Mesothelial cell of epicardium (in vitro differentiated cells): ENCODE measurements at places on chromosomes 1 and 21.

GRCh38 chr1:143660354-143660941, 311.3 kb downstream of the FAM72C start:
- H3K27me3 ChIP-seq, result no peaks in the 10 kb centered on the region
- no peak overlapping the region for H3K27ac ChIP-seq
- H3K36me3 ChIP-seq, result peaks cover 6% of the 10 kb centered on the region
- no peaks in the 10 kb centered on the region for H3K4me1 ChIP-seq
- no peak overlapping the region for H3K4me3 ChIP-seq

GRCh38 chr1:225652729-225653462, at the start of gene ENAH:
Gene ENAH, minus strand, starts transcription at chr1:225653123. Its CDS starts 433 bp downstream, at chr1:225652690.
- H3K36me3 ChIP-seq, result no peaks in the 10 kb centered on the region
- H3K4me1 ChIP-seq, result peaks cover 60% of the 10 kb centered on the region
- peak; percentile 81 for DNase-seq
- peak within 1 kb of the TSS; percentile 99 for H3K4me3 ChIP-seq

DNA sequence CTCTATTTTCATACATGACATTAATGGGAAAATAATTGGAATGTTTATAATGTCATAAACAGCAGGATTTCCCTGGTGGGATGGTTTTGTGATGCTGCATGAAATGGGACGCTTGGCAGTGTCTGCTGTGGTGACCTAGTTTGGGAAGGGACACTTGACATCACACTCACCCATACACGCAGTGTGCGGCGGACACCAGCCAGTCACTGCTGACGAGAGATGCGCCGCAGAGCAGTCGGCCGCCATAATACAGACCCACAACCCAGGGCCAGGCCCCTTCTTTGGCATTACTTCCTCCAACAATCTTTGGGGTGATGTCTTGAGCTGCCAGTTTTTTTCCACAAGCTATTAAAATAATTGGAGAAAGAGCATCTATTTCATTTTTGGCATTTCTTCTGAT, 49.5 kb downstream of the CHODL start:
- H3K4me1 ChIP-seq, result peaks cover 2% of the 10 kb centered on the region
- no peak for DNase-seq
- H3K27me3 ChIP-seq, result peaks cover 13% of the 10 kb centered on the region
- H3K4me3 ChIP-seq, result no peak overlapping the region
- no peak overlapping the region for H3K27ac ChIP-seq

- H3K4me3 ChIP-seq, result no peak overlapping the region
- H3K27me3 ChIP-seq, result no peaks in the 10 kb centered on the region
- DNase-seq, result no peak
- H3K36me3 ChIP-seq, result peaks cover 2% of the 10 kb centered on the region
- H3K27ac ChIP-seq, result peak overlapping the region; percentile 47
These were observed 1.9 kb downstream of the TTF2 start for GRCh38 chr1:117061986-117062415.

- DNase-seq, result no peak
- H3K27ac ChIP-seq, result no peak overlapping the region
- H3K27me3 ChIP-seq, result no peaks in the 10 kb centered on the region
- no peaks in the 10 kb centered on the region for H3K4me1 ChIP-seq
- H3K36me3 ChIP-seq, result peaks cover 3% of the 10 kb centered on the region
These were observed 14.7 kb downstream of the TMEM53 start for GRCh38 chr1:44659566-44659965.

- no peak for DNase-seq
- peaks cover 4% of the 10 kb centered on the region for H3K4me1 ChIP-seq
- no peak overlapping the region for H3K4me3 ChIP-seq
- no peaks in the 10 kb centered on the region for H3K36me3 ChIP-seq
These were observed 7.4 kb upstream of the ARF1 start for GRCh38 chr1:228074954-228075730.

GRCh38 chr1:77143529-77144121, 75.6 kb downstream of the PIGK start:
- H3K27me3 ChIP-seq, result no peaks in the 10 kb centered on the region
- no peak overlapping the region for H3K4me3 ChIP-seq
- no peaks in the 10 kb centered on the region for H3K36me3 ChIP-seq
- H3K27ac ChIP-seq, result no peak overlapping the region
- H3K4me1 ChIP-seq, result no peaks in the 10 kb centered on the region

- no peaks in the 10 kb centered on the region for H3K27me3 ChIP-seq
- DNase-seq, result no peak
- H3K36me3 ChIP-seq, result no peaks in the 10 kb centered on the region
- H3K4me3 ChIP-seq, result no peak overlapping the region
- no peak overlapping the region for H3K27ac ChIP-seq
These were observed 295.3 kb upstream of the LYPLAL1 start for GRCh38 chr1:218878369-218878768.

- peak overlapping the region; percentile 41 for H3K27ac ChIP-seq
- peaks cover 31% of the 10 kb centered on the region for H3K4me1 ChIP-seq
- no peak overlapping the region for H3K4me3 ChIP-seq
- no peaks in the 10 kb centered on the region for H3K27me3 ChIP-seq
- no peak for DNase-seq
- H3K36me3 ChIP-seq, result no peaks in the 10 kb centered on the region
These were observed 86.1 kb upstream of the S1PR1 start for GRCh38 chr1:101150670-101151069.

DNA sequence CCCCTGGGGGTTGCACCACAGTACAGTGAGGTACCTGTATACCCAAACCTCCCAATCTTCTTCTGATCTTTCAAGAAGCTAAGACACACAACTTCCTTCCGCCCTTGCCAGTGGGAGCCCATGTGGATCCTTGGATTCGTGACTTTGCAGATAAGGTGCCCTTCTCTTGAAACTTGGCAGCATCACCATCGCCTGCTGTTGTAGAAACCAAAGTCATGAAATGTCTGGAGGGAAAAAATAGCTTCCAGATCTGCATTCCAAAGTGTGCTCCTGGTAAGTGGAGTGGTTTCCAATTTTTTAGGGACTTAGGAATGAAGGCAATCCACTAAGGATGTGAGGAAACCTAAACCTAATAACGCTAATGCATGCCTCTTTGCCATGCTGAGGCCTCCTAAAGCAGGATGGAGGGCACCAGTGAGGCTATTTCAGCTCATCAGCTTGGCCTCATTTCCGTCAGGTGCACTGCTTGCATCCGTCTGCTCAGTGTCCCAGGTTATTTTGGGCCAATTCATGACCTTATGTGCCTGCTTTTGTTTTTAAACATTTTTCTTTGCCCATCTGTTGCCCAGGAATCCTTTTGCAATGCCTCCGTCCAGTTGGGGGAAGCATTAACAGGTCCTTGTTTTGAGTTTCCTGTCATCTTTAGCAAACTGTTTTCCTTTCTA, 8.2 kb upstream of the EFHD2 start:
- no peaks in the 10 kb centered on the region for H3K4me1 ChIP-seq
- peaks cover 4% of the 10 kb centered on the region for H3K27me3 ChIP-seq
- H3K4me3 ChIP-seq, result no peak overlapping the region

GRCh38 chr1:22428672-22429071, 23.0 kb upstream of the ZBTB40 start:
- H3K4me3 ChIP-seq, result peak overlapping the region; percentile 74
- no peak for DNase-seq
- peak overlapping the region; percentile 86 for H3K27ac ChIP-seq
- no peaks in the 10 kb centered on the region for H3K36me3 ChIP-seq
- H3K27me3 ChIP-seq, result peaks cover 2% of the 10 kb centered on the region
- no peaks in the 10 kb centered on the region for H3K4me1 ChIP-seq

- H3K36me3 ChIP-seq, result no peaks in the 10 kb centered on the region
- no peak for DNase-seq
- peak overlapping the region; percentile 1 for H3K27ac ChIP-seq
- no peak overlapping the region for H3K4me3 ChIP-seq
- peaks cover 9% of the 10 kb centered on the region for H3K4me1 ChIP-seq
- no peaks in the 10 kb centered on the region for H3K27me3 ChIP-seq
These were observed 47.8 kb upstream of the SRSF10 start for GRCh38 chr1:24027838-24028468.

GRCh38 chr21:46155514-46156377, at the start of gene FTCD:
Gene FTCD, minus strand, starts transcription at chr21:46155579. Its CDS starts 56 bp downstream, at chr21:46155523.
- H3K36me3 ChIP-seq, result no peaks in the 10 kb centered on the region
- no peak within 1 kb of the TSS for H3K4me3 ChIP-seq
- H3K27ac ChIP-seq, result no peak within 1 kb of the TSS
- no peak for DNase-seq

GRCh38 chr1:40838980-40839942, 22.9 kb downstream of the CITED4 start:
- peaks cover 5% of the 10 kb centered on the region for H3K27me3 ChIP-seq
- no peak for DNase-seq
- no peaks in the 10 kb centered on the region for H3K4me1 ChIP-seq
- H3K36me3 ChIP-seq, result no peaks in the 10 kb centered on the region
- H3K27ac ChIP-seq, result no peak overlapping the region
- H3K4me3 ChIP-seq, result no peak overlapping the region

DNA sequence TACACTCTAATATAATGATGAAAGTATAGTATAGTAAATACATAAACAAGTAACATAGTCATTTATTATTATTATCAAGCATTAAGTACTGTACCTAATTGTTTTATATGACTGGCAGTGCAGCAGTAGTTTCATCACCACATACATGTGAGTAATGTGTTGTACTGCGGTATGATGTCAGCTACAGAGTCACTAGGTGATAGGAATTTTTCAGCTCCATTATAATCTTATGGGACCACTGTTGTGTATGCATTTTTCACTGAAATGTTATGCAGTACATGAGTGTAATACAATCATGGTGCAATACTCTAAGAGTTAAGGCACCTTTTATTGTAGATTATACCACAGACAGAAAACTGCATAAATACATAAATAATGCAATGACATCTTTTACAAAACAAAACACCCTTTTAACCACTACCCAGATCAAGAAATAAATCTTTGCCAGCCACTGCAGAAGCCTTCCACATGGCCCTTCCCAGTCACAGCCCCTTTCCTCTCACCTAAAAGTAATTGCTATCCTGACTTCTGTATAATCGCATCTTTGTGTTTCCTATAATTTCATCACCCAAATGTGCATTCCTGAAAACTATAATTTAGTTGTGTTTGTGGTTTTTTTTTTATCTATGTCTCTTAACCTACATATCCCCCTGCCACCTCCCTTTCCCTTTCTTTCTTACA, 16.3 kb downstream of the ABCD3 start:
- no peaks in the 10 kb centered on the region for H3K27me3 ChIP-seq
- H3K4me1 ChIP-seq, result no peaks in the 10 kb centered on the region
- no peak overlapping the region for H3K27ac ChIP-seq
- no peak for DNase-seq
- no peak overlapping the region for H3K4me3 ChIP-seq
- H3K36me3 ChIP-seq, result peaks cover 38% of the 10 kb centered on the region

GRCh38 chr1:174398246-174398645, 49.5 kb upstream of the GPR52 start:
- no peak for DNase-seq
- H3K27me3 ChIP-seq, result no peaks in the 10 kb centered on the region
- no peak overlapping the region for H3K27ac ChIP-seq
- H3K36me3 ChIP-seq, result peaks cover 10% of the 10 kb centered on the region
- no peak overlapping the region for H3K4me3 ChIP-seq
- no peaks in the 10 kb centered on the region for H3K4me1 ChIP-seq

DNA sequence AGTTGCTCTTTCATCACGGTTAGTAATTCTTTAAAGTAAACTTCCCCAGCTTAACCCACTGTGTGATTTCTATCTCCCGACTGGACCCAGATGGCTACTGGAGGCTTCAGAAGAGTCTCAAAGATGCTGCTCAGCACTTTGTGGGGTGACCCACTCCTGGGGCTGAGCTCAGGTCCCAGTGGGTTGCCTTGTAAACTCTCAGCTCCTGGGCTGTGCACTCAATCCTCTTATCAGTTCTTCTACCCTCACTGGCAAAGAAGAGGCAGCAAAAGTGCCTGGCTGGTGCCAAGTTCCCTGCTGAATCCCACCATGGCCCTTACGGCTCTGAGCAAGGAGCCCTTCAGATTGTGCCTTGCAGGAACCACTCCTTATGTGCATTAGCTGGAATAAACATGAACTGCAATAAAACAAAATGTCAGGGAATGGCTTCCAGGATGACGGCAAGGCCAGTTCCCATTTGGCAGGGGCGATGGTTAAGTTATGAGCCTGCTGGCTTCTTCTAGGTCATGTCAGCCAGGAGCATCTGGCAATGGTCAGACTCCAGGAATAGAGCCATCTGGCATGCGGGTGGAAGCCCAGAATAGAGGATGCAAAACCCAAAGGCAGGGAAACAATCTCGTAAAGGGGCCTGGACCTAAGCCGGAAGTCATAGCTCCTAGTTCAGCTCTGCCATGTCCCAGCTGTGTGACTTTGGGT, 6.8 kb downstream of the MYOC start:
- peaks cover 21% of the 10 kb centered on the region for H3K4me1 ChIP-seq
- no peak overlapping the region for H3K4me3 ChIP-seq
- no peak for DNase-seq
- H3K27ac ChIP-seq, result peak overlapping the region; percentile 75
- peaks cover 1% of the 10 kb centered on the region for H3K27me3 ChIP-seq
- no peaks in the 10 kb centered on the region for H3K36me3 ChIP-seq

- no peaks in the 10 kb centered on the region for H3K27me3 ChIP-seq
- H3K4me1 ChIP-seq, result peaks cover 8% of the 10 kb centered on the region
- no peak overlapping the region for H3K27ac ChIP-seq
- DNase-seq, result no peak
- no peaks in the 10 kb centered on the region for H3K36me3 ChIP-seq
These were observed 195.7 kb downstream of the RYR2 start for GRCh38 chr1:237237721-237238120.
